Epithelial cell of proximal tubule (primary cell): ENCODE measurements at places on chromosomes 11 and 22. TPM values are rescaled to one million over a fixed set of nuclear protein-coding genes. Genes with fewer than 3 reads are reported as not detected.

DNA sequence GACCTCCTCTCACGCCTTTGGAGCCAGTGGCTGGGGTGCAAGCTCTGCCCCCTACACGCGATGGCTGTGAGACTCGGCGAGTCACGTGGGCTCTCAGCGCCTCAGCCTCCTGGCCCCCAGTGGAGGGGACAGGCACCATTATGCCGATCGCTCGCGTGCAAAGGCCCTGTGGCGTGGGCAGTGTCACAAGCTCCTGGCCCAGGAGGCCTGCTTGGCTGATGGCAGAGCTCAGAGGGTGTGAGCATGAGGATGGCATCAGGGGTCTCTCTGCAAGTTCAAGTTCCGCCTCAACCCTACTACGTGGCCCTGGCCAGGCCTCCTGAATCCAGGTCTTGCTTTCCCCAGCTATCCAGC, 90.8 kb upstream of the KCNQ1OT1 start:
- no peak for DNase-seq

DNA sequence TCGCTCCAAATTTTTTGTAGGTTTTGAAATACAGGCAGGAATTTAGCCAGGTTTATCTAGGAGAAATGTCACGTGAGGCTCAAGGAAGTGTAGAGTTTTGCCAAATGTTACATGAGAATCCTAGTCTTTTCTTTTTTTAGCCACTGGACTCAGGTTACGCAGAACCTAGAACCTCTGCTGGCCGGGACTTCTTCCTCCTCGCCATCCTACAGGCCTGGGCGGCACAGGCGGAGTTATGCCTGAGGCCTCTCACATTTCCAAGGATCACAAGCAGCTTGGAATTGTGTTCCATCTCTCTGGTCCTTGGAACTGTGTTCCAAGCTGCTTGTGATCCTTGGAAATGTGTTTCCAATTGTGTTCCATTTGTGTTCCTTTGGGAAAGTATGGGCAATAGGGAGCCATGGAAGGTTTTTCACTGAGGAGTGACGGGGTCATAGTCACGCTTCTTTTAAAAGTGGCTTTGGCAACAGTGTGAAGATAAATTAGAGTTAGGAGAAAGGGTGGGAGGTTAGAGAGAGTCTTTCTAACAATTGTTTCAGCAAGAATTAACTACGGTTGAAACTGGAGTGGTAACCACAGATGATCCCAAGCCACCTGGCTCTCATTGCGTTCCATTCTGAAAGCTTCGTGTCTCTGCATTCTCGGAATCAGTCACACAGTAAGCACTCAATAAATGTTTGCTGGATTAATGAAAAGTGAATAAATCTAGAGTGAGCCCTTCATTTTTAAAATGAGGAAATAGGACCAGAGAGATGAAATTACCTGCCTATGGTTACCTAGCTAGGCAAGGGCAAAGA, 12.5 kb upstream of the POU2AF1 start:
- DNase-seq = no peak

DNA sequence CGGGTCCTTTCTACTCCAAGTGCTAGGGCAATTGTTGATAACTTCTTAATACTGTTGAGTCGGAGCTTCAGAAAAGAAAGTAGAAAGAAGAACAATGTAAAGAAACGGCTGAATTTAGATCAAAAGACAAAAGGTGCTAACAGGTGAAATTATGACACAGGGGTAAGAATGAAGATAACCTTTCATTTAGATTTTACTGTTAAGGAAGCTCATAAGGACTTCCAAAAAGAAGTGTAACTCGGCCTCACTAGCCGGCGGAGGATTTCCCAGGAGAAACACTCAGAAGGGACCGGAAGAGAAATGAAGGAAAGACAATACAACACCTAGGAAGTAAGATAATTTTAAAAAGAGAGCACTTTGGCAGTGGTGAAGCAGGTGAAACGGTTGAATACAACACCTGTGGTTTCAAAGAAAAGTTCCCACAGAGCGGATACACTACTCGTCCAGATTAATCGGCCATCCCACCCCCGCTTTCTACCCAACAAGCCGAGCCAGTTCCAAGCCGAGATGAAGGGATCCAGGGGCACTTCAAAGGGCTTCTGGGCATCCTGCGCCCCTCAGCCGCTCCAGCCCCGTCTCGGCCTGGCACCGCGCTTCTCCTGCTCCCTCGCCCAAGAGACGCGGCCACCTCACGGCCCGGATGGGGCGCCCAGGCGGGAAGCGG, 737 bp downstream of the PPP2R1B start:
- DNase-seq = no peak

DNA sequence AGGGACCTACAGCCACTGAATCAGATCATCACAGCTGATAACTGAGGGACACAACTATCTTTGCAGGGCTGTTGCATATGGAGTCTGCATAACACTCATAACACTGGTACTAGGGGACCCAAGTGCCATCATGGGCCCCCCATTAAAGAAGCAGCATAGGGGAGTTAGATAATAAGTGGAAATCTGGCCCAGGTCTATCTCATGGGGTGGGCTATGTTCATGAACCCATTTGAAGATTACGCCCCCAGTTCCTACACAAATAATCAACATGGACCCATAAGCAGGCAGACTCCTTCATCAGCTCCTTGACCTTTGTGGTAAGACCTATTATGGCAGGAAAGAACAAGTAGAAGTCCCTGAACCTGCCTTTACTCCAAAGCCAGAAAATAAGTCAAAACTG, 48.8 kb downstream of the ASCL2 start:
- DNase-seq = no peak

- no peak for DNase-seq
Measured at GRCh38 chr11:107848345-107848744, 10.2 kb downstream of the SLC35F2 start.

DNA sequence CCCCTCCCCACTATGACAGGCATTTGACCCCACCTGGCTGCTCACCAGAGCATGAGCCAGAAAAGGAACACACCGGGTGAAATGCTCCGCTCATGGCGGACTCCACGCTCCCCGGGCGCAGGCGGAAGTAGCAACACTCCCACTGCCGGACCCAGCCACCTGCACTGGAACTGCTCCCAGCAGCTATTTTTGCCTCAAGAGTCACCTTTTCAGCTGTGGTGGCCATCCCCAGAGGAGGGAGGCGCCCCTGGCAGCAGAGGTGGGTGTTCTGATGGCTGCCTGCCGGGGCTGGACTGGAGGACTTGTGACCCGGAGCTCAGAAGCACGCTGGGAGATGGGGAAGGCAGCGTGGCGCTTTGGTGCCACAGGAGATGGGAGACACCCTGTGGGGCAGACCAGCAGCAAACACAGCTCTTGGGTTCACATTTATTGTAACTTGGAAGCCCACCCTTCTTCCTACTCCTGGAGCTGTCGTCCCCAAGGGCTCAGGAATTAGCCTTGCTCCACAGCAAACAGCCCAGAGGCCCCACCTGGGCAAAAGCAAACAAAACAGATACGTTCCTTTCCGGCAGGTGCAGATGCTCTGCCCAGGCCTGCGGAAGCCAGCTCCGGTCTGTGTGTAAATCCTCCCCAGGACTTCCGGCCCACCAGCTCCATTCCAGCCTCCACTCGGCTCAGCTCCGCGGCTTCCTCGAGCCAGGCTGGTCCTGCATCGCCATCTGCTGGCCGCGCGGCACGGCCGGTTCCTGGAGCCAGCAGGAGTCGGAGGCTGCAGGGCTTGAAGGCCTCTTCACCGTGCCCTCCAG, 3.7 kb downstream of the RPS19BP1 start:
- no peak for DNase-seq

DNA sequence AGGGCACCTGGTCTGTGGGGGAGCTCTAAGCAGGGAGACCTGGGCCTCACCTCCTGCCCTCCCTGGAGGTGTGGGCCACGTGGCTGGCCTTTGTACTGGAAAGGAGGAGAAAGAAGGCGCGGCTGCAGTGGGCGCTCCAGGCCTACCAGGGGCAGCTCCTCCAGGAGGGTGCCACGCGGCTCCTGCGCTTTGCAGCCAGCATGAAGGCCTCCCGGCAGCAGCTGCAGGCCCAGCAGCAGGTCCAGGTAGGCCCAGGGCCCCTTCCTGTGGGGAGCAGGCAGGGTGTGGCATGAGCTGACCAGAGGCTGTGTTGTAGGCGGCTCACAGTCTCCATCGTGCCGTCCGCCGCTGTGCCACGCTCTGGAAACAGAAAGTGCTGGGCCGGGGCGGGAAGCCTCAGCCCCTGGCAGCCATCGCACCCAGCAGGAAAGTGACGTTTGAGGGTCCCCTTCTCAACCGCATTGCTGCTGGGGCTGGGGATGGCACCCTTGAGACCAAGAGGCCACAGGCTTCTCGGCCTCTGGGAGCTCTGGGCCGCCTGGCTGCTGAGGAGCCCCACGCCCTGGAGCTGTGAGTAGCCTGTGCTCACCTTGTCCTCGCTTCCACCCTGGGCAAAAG, 48.6 kb downstream of the PISD start:
- DNase-seq = no peak

- no peak for DNase-seq
Measured at GRCh38 chr11:130583801-130584211, 135.4 kb downstream of the ADAMTS15 start.

- no peak for DNase-seq
Measured at GRCh38 chr22:19397734-19398104, 33.8 kb downstream of the HIRA start.

DNA sequence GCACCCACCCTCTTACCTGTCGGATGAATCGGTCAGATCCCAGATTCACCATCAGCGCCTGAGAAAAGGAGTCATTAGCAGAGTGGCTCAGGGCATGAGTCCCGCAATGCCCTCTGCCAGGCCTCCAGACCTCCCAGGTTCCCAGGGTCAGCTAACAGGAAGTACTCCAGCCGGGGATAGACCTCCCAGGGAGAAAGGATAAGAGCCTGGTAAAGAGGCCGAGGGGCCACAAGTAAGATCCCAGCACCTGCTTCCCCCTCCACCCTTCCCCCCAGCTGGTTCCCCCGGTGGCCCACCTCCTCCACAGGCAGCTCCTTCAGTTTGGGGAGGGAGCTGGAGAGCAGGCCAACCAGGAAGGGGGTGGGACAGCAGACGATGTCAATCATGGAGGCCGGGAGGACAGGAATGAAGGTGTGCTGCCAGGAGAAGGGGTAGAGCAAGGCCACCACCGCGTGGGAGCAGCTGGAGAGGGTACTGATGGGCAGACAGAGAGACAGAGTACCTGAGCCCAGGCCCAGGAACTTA, 16.4 kb downstream of the RPL27A start:
- DNase-seq = no peak

DNA sequence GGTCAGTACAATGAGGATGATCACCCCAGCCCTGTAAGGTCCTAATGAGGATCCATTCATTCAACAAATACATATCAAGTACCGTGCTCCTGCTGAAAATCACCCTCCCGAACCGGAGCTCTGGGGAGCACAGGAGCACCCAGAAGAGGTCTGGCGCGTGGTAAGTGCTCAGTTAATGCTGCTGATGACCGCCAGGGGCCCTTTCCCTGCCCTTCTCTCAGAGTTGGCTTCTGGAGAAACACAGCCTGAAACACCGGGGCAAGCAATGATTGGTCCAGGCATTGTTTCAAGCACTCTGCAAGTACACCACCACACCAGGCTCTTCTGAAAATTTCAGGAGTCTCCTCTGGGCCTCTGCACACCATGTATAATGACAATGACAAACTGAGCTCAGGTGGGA, 3.8 kb upstream of the CCDC86 start:
- DNase-seq = no peak

Gene SYT7
- total RNA-seq = 0.23 TPM in 1 of 2 replicates, not detected in the other

Gene CLCF1
- total RNA-seq = 23.8 and 44.6 TPM in 2 replicates

Gene YDJC
- 123 TPM in 2 replicates for total RNA-seq

Gene IGF2
- total RNA-seq = 6.9 and 11.7 TPM in 2 replicates

Gene KREMEN1
- total RNA-seq = 4.8 and 10.8 TPM in 2 replicates

Gene CRACR2B
- 21.0 and 55.7 TPM in 2 replicates for total RNA-seq

Gene NRGN
- 2.7 and 5.8 TPM in 2 replicates for total RNA-seq
